ENCODE measurements at places on chromosomes 11 and 22.

DNA sequence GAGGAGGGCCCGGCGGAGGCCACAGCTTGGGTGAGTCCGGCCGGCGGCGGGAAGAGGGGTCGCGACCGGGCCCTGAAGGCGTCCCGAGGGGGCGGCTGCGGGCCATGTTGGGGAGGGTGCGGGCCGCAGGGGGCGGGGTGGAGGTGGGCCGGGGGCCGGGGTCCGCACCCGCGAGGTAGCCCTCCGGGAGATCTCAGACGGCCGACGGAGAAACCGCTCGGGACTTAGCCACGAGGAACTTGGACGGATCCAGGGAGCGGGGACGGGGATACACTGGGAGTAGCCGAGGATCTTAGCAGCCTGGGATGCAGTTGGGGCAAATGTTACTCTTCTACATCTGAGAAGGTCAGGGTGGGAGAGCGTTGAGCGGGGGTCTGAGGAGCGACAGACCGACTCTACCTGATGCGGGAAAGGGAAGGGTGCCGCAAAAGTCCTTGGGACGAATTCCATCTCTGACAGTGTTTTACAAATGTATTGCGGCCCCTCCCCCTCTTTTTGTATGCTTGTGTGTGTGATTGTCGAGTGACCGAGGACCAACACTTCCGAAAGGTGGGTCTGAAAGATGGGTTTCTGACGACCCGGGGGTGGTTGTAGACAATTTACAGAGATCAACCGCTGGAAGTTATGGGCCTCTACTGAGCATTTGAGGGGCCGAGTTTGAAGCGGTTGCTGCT lies 658 bp downstream of the STIP1 start:
- no peak for DNase-seq

- peak; percentile 34 for DNase-seq
These were observed 40.8 kb downstream of the RIBC2 start for GRCh38 chr22:45454275-45454674.

- peak; percentile 13 for DNase-seq
These were observed 3.5 kb downstream of the ZDHHC24 start for GRCh38 chr11:66542362-66542761.

- DNase-seq: no peak
These were observed 8.4 kb upstream of the ST14 start for GRCh38 chr11:130151196-130151595.

GRCh38 chr11:132646890-132647289 lies 885.4 kb downstream of the OPCML start:
- DNase-seq: no peak

DNA sequence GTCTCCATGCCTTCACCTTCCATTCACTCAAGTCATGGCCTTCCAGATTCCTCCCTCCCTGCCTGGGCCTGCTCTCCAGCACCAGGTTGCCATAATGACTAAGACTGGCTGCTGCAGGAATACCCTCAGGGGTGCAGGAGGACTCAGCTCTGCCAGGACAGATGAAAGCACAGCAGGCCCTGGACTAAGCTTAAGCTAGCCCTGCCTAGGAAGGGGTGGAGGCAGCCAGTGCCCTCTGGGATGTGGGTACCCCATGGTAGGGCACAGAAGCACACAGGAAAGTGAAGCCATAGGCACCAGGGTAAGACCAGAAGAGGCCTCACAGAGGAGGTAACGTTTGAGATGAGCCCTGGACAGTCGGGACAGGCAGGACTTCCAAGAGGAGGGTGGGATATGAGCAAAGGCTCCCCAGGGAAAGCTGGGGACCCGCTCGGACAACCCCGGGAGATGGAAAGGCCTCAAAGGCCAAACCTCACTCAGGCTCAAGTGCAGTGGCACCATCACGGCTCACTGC lies 3.0 kb upstream of the RIN1 start:
- no peak for DNase-seq

DNA sequence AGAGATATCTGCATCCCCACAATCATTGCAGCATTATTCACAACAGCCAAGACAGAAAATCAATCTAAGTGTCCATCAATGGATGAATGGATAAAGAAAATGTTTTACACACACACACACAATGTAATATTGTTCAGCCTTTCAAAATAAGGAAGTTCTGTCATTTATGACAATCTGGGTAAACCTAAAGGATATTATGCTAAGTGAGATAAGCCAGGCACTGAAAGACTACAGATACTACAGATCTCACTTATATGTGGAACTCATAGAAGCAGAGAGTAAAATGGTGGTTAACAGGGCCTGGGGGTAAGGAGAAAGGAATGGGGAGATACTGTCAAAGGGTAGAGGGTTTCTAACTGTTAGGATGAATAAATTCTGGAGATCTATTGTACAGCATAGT lies 36.0 kb upstream of the EED start:
- no peak for DNase-seq

GRCh38 chr11:5004424-5005274 lies 10.0 kb downstream of the OR51L1 start:
- peak; percentile 44 for DNase-seq

Data from amniotic epithelial cell (primary cell).